Esophagus squamous epithelium (tissue), 5 donors: ENCODE measurements at places on chromosomes 4 and X. TPM values are rescaled to one million over a fixed set of nuclear protein-coding genes. Genes with fewer than 3 reads are reported as not detected.

Gene BANK1
- 1.2 TPM for total RNA-seq

Gene NAT8L
- total RNA-seq, result not detected

Gene REELD1
- total RNA-seq, result not detected

Gene DGKK
- not detected for total RNA-seq

Gene CT45A3
- total RNA-seq, result not detected

Gene GAB3
- total RNA-seq, result 0.61 TPM

Gene VSIG4
- total RNA-seq, result 1.7 TPM

Gene GPR78
- total RNA-seq, result 2.5 TPM
